HS-27A (cell line): ENCODE measurements at places on chromosomes 3 and 15.

DNA sequence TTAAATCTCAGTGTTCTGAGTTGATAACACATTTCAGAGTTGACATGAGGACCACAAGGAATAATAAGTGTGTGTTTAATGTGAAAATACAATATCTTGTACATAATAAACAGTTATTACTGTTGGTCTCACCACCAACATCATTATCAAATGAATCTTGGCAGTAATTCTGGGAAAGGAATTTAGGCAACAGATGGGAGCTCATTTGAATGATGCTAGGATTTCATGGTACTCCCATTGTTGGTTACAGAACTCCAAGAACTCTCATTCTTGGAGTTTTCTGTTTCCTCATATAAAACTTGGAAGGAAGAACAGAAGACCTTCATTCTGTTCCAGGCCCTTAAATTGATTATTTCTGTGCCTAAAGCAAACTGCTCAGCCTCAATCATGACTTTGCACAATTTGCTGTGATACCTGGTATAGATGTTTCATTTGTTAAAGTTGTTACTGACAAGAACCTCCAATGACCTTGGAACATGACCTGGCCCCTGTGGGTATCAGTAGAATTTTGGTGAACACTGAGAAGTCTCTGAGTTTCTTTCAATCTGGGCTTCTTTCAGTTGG, 385.8 kb downstream of the LPP start:
- DNase-seq = no peak

DNA sequence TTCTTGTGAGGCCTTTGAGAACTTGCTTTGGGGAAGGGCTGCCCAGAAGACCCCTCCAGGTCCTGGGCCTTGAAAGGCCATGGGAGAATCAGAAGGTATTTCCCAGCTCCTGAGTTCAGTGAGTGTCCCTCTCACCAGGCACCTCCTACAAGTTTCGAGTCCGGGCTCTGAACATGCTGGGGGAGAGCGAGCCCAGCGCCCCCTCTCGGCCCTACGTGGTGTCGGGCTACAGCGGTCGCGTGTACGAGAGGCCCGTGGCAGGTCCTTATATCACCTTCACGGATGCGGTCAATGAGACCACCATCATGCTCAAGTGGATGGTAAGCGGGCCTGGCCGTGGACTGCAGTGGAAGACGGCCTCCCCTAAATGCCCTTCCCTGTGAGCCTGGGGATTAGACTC, 68.3 kb downstream of the BOC start:
- DNase-seq = no peak

DNA sequence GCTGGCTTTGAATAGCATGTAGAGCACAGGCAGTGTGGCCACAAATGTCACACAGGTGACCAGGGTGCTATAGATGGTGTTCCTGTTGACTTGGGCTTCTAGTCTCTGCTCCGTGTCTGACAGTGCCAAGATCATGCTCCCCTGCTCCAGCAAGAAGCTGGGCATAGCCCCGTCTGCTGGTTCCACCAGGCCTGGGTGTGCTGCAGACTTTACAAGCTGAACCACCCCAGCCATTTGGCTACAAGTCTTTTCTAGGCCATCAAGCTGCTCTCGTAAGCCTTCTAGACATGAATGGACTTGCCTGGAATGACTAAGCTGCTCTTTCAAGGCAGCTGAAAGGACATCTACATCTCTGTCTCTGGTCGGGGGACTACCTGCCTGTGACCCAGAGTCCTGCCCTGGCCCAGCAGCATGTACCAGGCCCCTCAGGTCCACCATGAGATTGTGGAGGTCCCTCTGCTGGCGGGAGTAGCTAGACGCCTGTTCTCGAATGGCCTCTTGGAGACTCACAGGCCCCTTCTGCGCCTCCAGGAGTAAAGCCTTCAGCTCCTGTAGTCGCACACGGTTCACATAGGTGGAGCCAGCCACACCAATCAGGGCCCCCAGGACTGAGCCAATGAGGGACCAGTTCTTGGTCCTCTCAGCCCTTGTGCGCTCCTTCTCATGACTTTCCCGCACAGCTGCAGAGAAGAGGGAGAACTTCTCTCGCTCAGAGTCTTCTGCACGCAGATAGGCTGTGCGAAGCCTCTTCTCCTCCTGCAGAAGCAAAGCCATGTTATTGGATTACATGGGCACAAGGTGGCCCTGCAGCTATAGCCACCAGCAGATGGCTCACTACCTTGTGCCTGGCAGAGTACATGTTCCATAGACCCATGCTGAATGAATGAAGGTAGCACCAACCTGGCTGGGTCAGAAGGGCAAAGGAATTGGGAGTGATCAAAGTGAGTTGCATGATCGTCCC, 2.8 kb upstream of the PLXNB1 start:
- DNase-seq = no peak

DNA sequence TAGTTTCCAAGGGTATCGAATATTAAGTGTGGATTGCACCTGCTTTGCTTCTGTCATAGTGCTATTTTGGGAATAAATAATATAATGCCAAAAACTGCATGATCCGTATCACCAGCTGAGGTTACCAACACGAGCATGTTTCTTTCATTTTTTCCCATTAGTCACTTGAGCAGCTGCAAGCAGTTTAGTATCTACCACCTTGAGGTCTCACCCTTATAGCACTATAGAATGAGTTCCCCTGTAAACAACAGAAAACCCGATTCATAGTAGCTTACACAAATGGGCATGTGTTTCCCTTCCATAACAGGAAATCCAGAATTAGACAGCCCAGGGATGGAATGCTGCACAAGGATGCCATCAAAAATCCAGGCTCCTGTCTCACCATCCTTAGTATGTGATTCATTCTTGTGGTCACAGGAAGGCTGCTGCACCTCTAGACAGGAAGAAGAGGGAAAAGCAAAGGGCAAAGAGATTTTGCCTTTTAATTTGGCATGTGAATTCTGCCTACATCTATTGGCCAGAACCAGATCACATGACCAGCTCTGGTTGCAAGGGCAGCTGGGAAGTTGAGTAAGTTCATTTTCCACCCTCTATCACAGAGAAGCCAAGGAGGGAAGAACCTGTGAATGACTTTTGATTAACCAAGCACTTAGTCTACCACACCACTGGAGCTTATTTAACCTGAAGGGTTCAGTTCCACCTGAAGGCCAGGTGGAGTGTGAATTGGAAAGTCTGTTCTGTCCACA, 91.3 kb upstream of the SLC25A36 start:
- DNase-seq = no peak

- DNase-seq = peak; percentile 69
These were observed 183.8 kb upstream of the THRB start for GRCh38 chr3:24678421-24678865.

GRCh38 chr15:90645873-90646575, 71.1 kb upstream of the BLM start:
- no peak for DNase-seq

GRCh38 chr15:75640483-75641178, 607 bp upstream of the IMP3 start:
- DNase-seq = no peak

- DNase-seq = peak; percentile 57
These were observed 7.8 kb upstream of the RAD18 start for GRCh38 chr3:8970971-8971589.

GRCh38 chr3:149009732-149010131, 18.4 kb downstream of the GYG1 start:
- DNase-seq = no peak

- peak; percentile 79 for DNase-seq
These were observed at the start of gene HIGD1A for GRCh38 chr3:42804106-42804830. TSS of gene HIGD1A (minus strand) at chr3:42804490. CDS start at chr3:42794253, 10,237 bp downstream.

DNA sequence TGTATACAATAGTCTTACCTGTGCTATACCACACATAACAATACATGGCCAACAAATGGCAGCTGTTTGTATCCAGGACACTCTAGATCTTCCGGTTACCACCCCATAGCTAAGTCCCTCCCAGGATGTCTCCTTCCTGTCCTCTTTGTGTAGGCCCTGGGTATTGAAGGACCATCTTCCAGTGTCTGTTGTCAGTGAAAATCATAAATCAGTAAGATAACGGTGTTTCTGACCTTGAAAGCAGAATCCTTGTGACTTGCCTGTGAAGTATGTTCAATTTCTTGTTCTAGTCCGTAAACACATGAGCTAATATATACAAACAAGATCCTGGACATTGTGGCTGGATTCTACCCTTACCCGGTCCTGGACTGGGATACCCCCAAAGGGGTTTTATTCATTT, 462.8 kb downstream of the NTRK3 start:
- DNase-seq = no peak

DNA sequence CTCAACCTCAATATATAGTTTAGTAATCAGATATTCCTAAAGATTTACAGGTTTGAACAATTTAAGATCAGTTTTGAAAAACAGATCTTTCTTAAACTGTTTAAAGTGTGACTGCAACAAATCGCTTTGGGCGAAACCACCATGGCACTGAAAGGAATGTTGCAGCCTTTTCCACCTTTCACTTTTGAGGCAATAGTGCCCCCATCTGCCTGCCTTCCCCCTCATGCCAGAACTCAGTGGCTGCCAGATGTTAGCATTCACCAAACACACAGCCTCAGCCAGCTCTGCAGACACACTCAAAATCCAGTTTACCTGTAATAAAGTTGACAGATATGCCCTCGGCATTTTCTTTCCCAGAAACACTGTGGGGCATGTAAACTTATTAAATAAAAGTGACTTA, 3.3 kb downstream of the LYSMD4 start:
- no peak for DNase-seq

DNA sequence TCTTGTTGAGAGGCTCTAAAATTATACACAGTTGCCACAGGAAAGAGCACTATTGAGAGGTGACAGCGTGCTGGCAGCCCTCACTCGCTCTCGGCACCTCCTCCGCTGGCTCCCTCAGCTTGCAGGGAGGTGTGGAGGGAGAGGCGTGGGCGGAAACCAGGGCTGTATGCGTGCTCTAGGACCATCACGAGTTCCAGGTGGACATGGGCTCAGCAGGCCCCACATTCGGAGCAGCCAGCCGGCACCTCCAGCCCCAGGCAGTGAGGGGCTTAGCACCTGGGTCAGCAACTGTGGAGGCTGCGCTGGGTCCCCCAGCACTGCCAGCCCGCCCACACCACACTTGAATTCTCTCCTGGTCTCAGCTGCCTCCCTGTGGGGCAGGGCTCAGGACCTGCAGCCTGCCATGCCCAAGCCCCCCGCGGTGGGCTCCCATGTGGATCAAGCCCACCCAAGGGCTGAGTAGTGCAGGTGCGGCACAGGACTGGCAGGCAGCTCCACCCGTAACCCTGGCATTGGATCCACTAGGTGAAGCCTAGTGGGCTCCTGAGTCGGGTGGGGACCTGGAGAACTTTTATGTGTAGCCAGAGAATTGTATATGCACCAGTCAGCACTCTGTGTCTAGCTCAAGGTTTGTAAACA, 460.6 kb upstream of the ALCAM start:
- no peak for DNase-seq

DNA sequence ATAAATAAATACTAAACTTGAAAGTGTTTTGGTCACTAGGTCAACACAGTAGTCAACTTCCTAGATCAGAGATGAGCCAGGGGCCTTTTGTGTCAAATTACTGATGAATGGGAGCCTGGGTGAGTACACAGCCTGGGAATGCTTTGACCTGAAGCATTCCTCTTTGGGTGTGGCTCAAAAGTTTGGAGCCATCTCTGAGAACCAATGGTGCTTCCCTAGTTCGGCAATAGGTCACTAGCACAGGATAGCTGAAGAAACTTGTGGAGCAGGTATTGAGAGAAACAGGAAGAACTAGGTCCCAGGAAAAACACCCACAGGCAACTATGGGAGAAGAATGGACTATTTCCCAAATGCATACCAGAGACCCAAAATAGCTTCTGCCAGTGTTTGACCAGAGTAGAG, 56.6 kb upstream of the PLXND1 start:
- DNase-seq = no peak

- peak; percentile 63 for DNase-seq
These were observed 1.6 kb upstream of the KY start for GRCh38 chr3:134652409-134652831.

DNA sequence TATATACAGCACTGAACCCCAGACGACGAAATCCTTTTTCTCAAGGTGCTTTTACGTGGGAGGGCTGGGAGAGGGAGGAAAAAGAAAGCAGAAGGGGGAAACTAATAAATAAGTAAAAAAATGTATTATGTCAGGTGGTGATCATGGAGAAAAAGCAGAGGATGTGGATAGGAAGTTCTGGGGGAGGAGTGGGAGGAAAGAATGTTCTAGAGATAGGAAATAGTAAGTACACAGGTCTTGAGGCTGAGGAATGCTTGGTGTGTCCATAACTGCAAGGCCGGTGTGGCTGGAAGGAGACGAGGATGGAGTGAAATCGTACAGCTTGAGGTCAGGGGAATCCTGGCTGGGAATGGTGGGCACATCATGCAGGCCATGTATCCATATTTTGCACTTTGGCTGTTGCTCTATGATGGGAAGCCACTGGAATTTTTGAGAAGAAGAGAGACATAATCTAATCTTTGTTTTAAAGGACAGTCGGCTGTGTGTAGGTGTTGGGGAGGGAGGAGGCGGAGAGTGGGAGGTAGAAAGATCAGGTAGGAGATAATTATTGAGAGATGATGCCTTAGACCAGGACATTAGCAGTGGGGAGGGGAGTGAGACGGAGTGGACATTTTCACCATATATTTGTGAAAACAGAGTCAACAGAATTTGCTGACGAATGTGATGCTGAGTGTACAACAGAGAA, 1.8 kb upstream of the UBE2E2 start:
- no peak for DNase-seq

DNA sequence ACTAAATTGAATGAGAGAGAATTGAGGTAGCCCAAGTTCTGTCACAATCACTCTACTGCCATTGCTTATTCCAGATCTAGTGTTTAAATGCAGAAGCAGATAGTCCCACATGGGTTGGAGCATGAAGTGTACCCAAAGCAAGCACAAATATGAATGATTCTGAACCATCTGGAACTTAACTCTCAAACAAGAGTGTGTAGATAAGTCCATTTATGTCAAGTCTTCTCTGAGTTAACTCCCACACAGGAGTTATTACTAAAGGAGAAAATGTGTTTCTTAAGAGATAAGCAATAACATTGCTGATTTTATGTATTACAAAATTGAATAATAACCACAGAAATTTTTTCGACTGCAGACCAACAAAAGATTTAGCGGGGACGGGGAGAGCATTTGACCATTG, 33.6 kb downstream of the PAQR9 start:
- DNase-seq = no peak

- DNase-seq = no peak
These were observed 43.2 kb downstream of the EHHADH start for GRCh38 chr3:185210621-185211142.

- DNase-seq = no peak
These were observed 64.5 kb downstream of the PCSK6 start for GRCh38 chr15:101424984-101425383.

- DNase-seq = no peak
These were observed 236.8 kb upstream of the TPRG1 start for GRCh38 chr3:188934989-188935388.
